ENCODE measurements at places on chromosomes 3 and 15. TPM values are rescaled to one million over a fixed set of nuclear protein-coding genes. Genes with fewer than 3 reads are reported as not detected.

ROBO2 gene
- total RNA-seq: 1.3 TPM

DPPA2 gene
- not detected for total RNA-seq

MESP1 gene
- total RNA-seq: 6.4 TPM

KNG1 gene
- total RNA-seq: 0.23 TPM

SLC2A2 gene
- total RNA-seq: 0.13 TPM

SI gene
- not detected for total RNA-seq

CYP11A1 gene
- total RNA-seq: 0.57 TPM

GADL1 gene
- total RNA-seq: not detected

IL20RB gene
- total RNA-seq: 1.7 TPM

FAM107A gene
- 0.08 TPM for total RNA-seq

CELSR3 gene
- total RNA-seq: 7.7 TPM

RGMA gene
- 0.62 TPM for total RNA-seq

MEGF11 gene
- 0.95 TPM for total RNA-seq

SERPINI2 gene
- not detected for total RNA-seq

ACTC1 gene
- not detected for total RNA-seq

SLC51A gene
- total RNA-seq: not detected

TMEM266 gene
- total RNA-seq: 0.21 TPM

SEC22C gene
- total RNA-seq: 45.9 TPM

OIP5 gene
- 26.7 TPM for total RNA-seq

KY gene
- not detected for total RNA-seq

GFM1 gene
- total RNA-seq: 59.3 TPM

SPINT1 gene
- total RNA-seq: 32.7 TPM

TRIM42 gene
- not detected for total RNA-seq

XCR1 gene
- total RNA-seq: not detected

SOX2 gene
- total RNA-seq: 0.39 TPM

FILIP1L gene
- 3.2 TPM for total RNA-seq

CCRL2 gene
- total RNA-seq: not detected

IQCH gene
- total RNA-seq: 3.9 TPM

CAMKV gene
- 0.85 TPM for total RNA-seq

LDHAL6B gene
- not detected for total RNA-seq

ZNF774 gene
- 5.2 TPM for total RNA-seq

CX3CR1 gene
- not detected for total RNA-seq

MAGI1 gene
- total RNA-seq: 9.5 TPM

BCL2A1 gene
- total RNA-seq: 4.7 TPM

LCTL gene
- not detected for total RNA-seq

BBX gene
- total RNA-seq: 28.5 TPM

GOLGA6L4 gene
- total RNA-seq: 2.7 TPM

TRH gene
- not detected for total RNA-seq

CAPN7 gene
- 26.5 TPM for total RNA-seq

PLXNA1 gene
- total RNA-seq: 80.6 TPM

CADPS gene
- total RNA-seq: not detected

CIB2 gene
- total RNA-seq: 37.3 TPM

GOLGA8J gene
- 0.44 TPM for total RNA-seq

BOC gene
- 0.33 TPM for total RNA-seq

TTC21A gene
- total RNA-seq: 7.7 TPM

GLT8D1 gene
- total RNA-seq: 51.3 TPM

ISLR gene
- 0.28 TPM for total RNA-seq

PAQR9 gene
- total RNA-seq: 0.36 TPM

IL1RAP gene
- 5.2 TPM for total RNA-seq
